ENCODE measurements at places on chromosomes 3 and 15.

DNA sequence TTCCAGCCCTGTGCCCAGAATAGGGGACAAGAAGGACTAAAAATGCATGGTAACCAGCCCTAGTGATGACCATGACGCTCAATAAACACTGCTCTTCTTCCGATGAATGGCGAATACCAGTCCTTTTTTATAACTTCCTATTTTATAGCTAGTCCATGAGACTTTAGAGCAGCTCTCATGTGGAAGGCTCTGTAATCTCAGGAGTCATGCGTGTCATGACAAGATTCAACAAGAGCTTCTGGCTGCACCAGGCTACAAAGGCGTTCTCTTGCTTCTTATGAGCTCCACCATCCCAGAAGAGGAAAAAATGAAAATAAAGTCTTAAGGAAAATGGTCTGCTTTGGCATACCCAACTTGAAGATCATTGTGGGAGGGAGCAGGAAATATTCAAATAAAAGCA is 141.0 kb downstream of the TMCO5A start:
- no peak for DNase-seq

- no peak for DNase-seq
Observed at GRCh38 chr3:160757233-160758106, 1.4 kb downstream of the PPM1L start.

DNA sequence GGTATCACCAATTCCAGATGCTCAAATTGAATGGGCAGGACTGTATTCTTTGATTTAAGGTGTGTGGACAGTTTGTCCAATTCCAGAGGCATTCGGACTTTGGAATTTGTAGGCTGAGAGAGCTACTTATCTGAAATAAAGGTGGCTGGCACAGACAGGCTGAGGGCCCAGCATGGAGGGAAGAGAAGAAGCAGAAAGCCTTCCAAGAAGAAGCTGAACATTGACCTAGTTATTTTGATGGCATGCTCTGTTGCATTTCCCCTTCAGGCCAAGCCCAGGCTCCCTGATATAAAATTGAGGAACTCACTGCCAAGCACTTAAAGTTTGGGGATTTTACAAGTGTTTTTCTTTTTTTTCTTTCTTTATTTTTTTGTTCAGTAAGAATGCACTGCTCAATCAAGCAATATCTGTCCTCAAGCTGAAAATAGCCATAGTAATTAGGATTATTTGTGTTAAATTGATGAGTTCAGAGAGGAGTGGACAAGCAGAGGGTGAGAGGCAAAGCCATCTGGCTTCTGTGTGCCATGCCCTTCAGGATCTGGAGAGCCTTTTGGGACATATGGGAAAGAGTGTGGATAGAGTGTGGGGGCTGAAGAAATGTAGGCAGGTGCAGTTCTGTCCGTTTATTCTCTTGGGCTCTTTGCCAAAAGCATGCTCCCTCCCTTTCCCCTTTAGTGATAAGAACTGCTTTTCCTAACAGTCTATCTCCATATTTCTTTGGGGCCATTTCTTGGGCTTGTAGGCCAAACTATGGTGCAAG is 148.9 kb downstream of the OXSM start:
- DNase-seq = no peak

DNA sequence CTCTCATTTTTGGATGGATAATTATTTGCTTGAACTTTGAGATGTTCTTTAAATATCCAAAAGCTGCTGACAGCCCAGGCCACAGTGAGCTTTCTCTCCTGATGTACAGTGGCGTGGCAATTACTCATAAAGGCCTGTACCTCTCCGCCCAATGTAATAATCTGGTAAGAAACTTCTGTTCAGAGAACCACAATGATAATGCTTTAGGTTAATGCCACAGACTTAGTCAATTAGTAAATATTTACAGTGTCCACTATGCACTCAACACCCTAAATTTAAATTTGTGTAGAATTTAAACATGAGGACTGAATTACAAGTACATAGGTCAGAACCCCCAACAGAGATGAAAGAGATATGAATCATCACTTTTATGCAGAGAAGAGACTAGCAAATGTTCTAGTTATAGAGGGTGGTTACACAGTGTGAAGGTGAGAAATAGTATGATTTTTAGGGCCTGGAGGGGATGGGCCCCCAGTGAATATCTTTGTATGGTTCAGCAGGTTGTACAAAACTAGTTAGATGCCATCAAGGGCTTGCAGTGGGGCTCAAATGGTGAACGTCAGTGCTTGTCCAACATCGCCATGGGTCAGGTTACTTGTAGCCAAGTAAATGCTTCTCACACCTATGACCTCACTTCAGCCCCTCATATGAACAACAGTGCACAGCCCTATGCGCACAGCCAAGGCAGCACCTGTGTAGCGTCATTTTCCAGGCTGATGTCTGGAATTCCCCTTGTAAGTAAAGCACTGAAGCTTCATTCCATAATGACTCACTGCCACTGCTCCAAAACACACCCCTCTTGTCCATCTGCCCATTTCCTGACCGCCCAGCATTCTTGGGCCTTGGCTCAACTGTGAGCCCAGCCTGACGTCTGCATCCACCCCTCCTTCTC is 13.3 kb downstream of the ABHD2 start:
- DNase-seq = no peak

GRCh38 chr3:28247286-28247685 is 5.9 kb downstream of the CMC1 start:
- no peak for DNase-seq

DNA sequence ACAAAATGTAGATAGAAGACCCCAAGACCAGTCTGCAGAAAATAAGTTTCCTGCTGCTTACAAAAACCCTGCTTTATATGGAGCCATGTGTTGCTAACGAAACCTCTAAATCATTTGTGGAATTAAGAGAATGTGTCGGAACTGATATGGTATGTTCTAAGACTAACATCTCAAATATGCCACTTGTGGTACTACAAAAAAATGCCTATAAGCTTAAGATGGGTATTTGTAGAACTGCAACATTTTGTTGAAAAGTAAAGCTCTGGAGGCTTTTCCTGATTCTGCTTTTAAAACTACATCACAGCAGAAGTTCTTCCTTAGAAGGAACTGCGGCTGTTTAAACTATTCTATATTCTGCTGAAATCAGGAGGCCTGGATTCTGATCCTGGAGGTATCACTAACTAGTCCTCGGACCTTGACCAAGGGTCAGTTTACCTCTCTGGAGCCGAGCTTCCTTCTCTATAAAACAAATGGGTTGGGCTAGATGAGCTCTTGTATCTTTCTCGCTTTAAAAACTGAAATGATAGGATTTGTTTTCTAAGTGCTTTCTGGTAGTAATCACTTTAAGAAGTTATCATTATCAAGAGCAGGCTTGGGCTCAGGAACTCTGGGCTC is 74.9 kb downstream of the RAD18 start:
- no peak for DNase-seq

DNA sequence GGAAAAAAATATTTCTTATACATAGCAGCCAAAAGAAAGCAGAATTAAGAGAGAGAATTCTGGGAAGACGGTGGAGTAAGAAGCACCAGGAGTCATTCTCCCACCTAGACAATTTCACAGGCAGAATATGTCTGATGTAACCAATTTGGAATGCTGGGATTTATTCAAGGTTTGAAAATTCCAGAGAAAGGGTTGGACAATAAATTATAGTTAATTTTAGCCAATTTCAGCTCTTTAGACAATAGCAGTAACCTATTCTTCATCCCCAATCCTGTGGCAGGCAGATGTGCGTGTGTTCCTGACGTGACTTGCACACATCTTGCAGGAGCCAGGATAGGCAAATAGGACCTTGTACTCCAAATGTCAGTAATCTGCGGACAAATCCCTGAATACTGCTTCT is 541.0 kb upstream of the NAALADL2 start:
- no peak for DNase-seq

DNA sequence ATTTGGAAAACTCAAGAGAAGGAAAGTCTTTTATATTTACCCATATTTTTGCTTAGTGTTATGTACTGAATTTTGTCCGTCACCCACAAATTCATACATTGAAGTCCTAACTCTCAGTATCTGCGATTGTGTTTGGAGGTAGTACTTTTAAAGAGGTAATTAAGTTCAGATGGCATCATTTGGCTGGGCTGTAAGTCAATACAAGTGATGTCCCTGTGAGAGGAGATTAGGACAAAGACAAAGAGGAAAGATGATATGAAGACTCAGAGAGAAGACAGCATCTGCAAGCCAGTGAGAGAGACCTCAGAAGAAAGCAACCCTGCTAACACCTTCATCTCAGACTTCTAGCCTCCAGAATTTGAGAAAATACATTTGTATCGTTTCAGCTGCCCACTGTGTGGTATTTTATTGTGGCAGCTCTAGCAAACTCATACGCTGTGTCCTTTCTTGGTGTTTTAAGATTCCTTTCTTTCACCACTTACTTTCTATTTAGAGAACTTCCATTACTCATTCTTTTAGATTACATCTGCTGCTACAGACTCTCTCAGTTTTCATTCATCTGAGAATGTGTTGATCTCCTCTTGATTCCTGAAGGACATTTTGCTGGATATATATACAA is 17.0 kb downstream of the LRCH3 start:
- no peak for DNase-seq

- no peak for DNase-seq
Observed at GRCh38 chr15:66588971-66589370, 23.2 kb upstream of the LCTL start.

DNA sequence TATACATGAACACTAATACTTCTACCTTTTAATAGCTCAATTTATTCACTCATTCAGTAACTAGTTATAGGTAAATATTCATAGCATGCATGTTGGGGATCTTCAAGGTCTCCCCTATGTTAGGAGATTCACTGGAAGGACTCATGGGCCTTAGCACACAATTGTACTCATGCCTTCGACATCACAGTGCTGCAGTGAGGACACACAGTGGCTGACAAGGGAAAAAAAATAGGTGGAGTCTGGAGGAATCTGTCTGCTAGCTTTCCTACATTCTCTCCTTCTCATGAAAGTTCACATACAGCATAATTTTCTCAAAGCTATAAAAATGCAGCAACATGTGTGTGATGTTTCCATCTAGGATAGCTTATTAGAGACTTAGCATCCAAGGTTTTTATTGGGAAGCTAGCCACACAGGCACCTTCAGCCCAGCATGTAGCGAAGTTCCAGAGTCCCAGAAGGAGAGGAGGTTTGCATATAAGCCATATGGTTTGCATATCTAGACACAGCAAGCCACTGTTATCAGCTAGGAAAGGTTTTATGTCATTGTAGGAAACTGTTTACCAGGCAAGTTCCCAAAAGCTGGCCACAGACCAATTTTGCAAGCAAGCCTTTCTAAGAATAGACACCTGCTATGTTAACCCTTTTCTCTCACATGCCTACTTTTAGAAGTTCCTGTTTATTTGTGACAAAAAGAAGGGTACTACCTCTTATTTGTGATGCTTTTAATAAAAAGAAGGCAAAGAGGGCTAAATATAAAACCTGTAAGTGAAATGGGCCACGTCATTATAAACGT is 46.4 kb downstream of the MORC1 start:
- no peak for DNase-seq

GRCh38 chr15:84911879-84912660 is 27.6 kb downstream of the SLC28A1 start:
- DNase-seq = no peak

GRCh38 chr15:60086681-60087429 is 82.7 kb downstream of the FOXB1 start:
- no peak for DNase-seq

DNA sequence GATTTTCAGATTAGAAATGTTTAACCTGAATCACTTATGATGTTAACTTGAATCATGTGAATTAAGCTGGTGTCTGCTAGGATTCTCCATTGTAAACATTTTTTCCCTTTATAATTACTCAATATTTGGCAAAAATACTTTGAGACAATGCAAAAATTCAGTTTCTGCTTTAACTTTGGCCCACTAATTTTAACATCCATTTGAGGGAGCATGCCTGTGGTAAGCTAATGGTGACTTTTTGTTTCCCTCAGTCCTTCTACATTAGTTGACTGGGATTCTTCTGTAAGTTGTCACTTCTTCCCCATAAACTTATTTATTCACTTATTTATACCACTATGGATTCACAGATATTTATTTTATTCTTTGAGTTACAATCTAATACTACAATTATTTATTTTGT is 59.3 kb downstream of the PIK3R4 start:
- no peak for DNase-seq

DNA sequence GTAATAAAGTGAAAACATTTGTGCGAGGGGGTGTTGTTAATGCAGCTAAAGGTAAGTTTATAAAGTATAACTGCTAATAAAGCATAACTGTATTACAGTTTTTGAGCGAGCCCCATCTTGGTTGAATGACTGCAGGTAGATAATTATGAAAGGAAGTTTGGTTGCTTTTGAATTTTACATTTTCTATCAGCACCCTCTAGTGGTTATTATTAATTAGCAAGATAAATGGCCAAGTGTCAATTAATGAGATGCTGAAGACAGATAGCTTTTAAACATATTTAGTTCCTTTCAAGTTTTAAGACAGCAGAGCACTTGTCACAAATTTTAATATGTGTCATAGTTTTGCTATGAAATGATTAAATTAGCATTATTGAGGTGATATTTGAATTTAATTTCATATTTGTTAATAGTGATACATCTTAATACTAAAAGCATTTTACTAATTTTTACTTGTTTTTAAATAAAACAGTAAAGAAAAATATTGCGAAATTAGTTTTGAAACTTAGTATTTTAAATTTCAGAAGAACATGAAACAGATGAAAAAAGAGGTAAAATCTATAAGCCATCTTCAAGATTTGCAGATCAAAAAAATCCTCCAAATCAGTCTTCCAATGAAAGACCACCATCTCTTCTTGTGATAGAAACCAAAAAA is 15.1 kb downstream of the U2SURP start:
- no peak for DNase-seq

DNA sequence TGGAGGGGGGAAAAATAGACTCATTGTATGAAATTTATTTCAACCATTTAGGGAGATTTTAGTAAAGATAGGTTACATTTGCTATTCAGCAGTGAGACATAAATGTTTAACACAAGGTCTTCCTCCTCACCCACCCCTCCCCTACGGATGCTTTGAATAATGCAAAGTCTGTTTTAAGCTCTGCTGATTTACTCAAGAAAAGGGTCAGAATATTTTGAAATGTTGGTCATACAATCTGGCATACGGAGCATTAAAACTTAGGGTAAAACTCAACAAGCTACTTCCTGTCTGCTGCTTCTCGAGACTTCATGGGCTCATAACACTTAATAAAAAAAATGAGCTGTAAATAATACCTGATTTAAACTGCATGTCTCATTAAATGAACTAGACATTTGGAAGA is 156.3 kb downstream of the WNT5A start:
- DNase-seq = no peak

- no peak for DNase-seq
Observed at GRCh38 chr3:156189927-156190326, 69.5 kb downstream of the KCNAB1 start.

- no peak for DNase-seq
Observed at GRCh38 chr3:43361077-43361476, 74.7 kb downstream of the SNRK start.

- no peak for DNase-seq
Observed at GRCh38 chr15:25812073-25812472, 51.1 kb downstream of the ATP10A start.

GRCh38 chr15:75030424-75030823 is 7.0 kb downstream of the PPCDC start:
- DNase-seq = no peak

DNA sequence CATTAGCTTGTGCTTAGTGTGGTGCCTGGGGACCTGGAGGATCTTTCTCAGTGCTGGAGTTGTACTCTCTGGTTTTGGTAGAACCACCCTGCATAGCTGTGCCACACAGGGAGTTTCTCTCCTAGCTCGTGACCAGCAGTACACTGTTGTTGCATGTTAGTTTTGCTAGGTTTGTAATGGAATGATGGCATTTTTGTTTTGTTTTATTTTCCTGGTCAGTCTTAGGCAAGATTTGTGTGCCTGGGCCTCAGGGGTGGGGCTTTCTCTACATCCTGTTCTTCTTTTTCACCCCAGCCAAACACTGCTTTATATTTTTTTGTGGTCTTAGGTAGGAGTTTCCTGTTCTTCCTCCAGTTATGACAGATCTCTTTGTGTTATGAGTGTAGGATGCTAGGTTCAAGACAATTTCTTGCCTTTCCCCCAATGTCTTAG is 534.5 kb upstream of the KCNMB2 start:
- no peak for DNase-seq

Measured in mesothelial cell of epicardium (in vitro differentiated cells).